ENCODE measurements at places on chromosomes 3 and 15. TPM values are rescaled to one million over a fixed set of nuclear protein-coding genes. Genes with fewer than 3 reads are reported as not detected.
A peak's percentile ranks its signal among the peaks of the same experiment; 100 is the strongest.

- no peak for DNase-seq
Observed at GRCh38 chr3:37221407-37221806, 47.0 kb upstream of the LRRFIP2 start.

- DNase-seq: no peak
Observed at GRCh38 chr3:95302044-95302443, 1239.2 kb downstream of the NSUN3 start.

DNA sequence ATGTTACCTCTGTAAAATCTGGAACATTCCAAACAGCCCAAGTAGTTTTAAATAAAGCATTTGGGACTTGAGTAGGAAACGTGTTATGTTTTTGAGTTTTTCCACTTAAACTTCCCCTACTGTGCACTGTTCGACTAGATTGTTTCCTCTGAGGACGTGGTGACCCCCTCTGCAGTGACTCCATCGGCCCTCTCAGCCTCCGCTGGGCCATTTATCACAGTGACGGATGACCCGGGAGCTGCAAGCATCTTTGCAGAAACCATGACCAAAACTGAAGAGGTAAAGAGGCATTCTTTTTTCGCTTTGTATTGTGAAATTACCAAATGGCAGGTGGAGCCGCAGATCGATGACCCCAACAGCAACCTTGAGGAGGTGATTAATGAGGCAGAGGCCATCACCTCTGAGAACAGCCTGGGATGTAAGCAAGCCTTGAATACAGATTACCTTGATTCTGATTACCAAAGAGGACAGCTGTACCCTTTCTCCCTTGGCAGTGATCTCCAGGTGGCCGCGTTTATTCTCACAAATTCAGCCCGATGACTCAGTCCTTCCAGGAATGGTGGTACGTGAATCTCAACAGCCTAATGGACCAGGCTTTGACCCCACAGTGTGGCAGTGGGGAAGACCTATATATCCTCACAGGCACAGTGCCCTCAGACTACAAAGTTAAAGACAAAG lies 79.1 kb upstream of the FAN1 start:
- DNase-seq: no peak

The CCDC191 gene
- 3.4 TPM for total RNA-seq

DNA sequence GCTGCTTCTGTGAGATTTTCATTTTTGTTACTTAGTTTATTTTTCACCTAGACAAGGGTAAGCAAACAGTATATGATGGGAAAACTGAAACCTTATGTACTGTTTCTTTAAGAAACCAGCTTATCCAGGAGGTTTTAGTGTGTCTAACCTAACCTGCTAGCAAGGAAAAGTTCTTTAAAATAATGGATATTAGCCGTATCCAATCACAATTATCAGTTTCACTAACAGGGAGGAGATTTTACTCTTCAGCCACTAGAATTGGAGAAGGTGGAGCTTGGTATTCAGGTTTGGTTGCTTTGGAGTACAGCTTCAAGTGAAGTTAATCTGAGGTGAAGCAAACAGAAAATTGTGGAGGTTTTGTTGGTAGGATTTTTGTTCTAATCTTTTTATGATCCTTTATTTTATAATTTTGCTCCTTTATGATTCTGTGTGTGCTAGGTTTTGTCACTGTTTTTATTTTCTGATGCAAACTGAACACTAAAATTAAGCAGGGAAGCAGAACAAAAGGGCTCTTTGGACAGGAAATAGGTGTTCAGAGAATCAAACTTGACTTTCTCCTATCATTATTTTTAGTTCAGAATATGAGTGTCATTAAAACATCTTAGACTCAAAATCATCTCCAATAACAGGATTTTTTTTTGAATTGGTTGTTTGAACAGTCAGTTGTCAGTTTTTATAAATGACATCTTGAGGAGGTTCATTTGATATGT lies 13.0 kb downstream of the ZFAND6 start:
- DNase-seq: no peak

DNA sequence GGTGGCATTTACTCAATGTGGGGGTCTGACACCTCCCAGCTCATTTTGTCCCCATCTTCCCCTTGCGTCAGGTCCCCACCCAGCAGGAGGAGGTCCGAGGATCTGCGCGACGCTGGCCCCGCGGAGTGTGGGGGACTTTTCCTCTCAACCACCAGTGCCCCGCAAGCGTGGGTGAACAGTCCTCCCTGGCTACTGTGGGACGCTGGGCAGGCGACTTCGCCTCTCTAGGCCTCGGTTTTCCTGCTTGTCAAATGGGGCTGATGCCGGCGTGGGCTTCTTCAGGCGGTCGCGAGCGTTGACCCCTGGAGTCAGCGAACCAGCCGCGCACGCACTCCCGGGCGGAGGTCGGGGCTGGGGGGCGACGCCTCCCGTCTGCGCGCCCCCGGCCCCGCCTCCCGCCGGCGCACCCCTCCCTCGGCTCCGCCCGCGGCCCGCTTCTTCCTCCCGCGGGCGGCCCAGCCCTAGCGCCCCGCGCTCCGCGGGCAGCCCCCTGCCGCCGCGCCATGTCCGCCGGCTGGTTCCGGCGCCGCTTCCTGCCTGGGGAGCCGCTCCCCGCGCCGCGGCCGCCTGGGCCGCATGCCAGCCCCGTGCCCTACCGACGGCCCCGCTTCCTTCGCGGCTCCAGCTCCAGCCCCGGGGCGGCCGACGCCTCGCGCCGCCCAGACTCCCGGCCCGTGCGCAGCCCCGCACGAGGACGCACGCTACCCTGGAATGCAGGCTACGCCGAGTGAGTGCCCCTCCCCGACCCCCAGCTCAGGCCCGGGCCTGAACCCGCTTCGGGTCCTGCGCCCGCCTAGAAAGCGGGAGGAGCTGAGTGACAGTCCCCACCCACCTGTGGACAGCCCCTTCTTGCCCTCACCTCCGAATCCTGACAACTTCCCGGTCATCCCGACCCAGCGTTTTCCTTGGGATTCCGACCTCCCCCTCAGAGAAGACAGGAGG lies at the start of gene PPM1M:
TSS of gene PPM1M (plus strand) at position 438 of the 942 bp plus-strand sequence. CDS start at position 504, 66 bp downstream.
- DNase-seq: peak; percentile 93

DNA sequence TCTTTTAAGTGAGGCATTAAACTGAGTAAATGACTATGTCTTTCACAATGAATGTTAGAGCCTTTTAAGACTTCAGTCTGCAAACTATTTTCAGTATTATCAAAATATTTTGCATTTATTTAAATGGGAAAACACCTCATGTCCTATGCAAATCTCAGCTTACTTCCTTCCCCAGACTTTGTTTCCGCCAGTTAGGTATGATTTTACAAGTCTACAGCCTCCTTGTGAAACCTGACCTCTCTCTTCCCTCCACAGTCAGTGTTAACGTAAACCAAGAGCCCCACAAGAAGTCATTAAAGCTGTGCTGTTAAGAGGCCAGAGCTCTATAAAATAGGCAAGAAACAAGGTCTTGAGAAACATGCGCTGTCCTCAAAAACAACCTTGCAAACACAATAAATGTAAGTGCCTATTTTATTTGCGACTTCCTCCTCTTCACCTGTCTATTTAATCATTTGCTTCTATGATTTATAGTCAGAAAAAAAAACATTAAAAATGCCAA lies 48.3 kb downstream of the PRTG start:
- no peak for DNase-seq

DNA sequence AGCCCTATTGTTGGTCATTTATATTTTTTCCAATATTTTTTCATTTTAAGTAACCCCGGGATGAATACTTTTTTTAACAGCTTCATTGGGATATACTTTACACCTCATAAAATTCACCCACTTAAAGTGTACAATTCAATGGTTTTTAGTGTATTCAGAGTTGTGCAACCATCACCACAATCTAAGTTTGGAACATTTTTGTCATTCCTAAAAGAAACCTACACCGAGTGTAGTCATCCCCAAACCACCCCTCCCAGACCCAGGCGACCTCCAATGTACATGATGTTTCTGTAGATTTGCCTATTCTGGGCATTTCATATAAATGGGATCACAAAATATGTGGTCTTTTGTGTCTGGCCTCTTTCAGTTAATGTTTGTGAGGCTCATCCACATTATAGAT lies 118.3 kb upstream of the FRMD4B start:
- DNase-seq: no peak

The KCNMB3 gene
- total RNA-seq: 1.6 TPM

The ASB14 gene
- total RNA-seq: 0.13 TPM

GRCh38 chr15:77546870-77547269 lies 85.8 kb downstream of the LINGO1 start:
- DNase-seq: no peak

- peak; percentile 89 for DNase-seq
Observed at GRCh38 chr3:71102111-71102983, 481.2 kb downstream of the FOXP1 start.

DNA sequence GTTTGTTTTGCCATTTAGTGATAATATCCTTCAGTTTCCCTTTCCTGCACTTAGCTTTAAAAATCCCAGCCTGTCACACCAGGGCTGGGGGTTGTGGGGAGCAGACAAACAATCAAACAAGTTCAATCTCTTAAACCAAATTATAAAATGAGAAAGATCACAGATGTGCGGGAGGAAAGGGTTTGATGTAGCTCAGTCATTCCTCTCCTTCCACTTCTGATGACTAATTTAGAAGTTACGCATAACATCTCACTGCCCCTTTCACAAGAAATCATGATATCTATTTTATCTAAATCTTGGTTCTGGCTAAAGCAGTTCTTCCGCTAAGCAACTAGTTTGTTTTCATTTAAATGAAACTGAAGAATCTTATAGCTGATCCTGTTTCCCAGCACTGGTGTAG lies 34.1 kb upstream of the ATG7 start:
- DNase-seq: no peak

The MYLK gene
- 175 TPM for total RNA-seq

DNA sequence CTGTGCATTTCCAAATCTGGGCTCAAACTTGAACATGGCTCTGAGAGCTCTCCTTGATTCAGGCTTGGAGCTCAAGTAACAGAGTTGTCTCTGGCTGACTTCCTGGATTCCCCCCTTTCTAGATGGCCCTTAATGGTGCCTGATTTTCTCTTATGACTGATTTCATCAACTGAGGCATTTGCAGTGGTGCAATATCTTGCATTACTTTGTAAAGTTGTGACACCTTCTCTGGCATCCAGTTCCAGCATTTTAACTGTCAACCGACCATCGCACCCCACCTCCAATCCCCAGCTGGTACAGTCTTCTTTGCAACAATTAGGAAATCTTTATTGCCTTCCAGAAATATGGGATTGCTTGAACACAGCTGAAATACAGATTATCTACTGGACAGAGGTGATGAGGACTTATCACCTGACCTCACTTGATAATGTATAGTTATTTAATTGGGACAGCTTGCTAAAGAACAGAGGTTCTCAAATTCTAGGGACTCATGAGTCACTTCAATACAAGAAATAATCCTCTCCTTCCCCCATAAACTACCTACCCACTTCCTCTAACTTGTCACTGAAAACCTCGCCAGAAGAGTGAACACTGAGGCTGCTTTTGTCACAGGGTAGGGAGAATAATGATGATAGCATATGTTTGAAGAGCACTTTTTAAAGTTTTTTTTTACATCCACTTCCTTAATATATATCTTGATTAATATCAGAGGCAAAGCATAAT lies 41.8 kb downstream of the FILIP1L start:
- no peak for DNase-seq

The MEGF11 gene
- 2.6 TPM for total RNA-seq

DNA sequence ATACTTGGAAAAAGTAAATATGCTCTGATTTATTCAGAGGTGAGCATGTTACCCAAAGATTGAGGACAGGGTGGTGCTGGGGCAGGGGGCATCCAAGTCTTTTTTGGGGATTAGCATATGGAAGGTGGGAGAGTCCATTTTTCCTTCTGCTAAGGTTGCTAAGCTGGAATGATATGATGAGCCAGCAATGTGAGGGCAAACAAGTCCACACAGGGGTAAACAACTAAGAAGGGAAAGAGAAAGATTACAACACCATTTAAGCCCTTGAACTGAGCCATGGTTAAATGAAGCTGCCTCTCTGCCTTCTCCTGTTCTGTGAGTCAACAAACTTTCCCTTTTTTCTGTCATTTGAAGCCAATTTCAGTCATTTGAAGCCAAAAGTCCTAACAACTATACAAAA lies 89.0 kb downstream of the RPL22L1 start:
- DNase-seq: no peak

- DNase-seq: no peak
Observed at GRCh38 chr15:93565201-93565600, 476.2 kb upstream of the RGMA start.

DNA sequence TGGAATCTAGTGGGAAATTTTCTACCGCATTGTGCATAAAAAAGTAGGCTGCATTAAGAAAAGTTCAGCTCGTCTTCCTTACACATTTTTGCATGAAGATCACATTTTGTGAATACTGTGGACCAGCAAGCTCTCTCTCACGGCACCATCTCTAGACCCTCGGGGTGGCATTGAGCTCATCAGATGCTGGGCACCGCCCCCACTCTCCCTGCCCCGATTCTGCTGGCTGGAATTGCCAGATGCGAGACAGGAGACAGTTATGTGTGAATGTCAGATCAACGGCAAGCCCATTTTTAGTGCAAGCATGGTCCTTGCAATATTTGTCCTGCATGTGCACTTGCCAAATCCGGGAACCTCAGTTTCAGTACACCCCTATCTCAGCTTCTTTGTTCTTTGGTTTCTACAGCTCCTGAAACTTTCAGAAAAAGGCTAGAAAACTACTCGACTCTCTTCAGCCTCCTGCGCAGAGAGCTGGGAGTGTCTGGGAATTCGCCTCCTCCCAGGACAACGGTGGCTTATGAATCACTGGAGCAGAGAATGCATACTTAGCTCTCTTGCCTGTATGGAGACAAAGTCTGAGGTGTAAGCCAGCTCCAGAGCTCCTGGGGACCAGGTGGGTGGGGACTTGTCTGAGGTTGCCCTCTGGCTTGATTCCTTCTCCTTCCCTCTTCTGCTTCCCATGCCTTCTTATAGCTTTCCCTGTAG lies 285.2 kb upstream of the ATP10A start:
- no peak for DNase-seq

The ARF4 gene
- 228 TPM for total RNA-seq

DNA sequence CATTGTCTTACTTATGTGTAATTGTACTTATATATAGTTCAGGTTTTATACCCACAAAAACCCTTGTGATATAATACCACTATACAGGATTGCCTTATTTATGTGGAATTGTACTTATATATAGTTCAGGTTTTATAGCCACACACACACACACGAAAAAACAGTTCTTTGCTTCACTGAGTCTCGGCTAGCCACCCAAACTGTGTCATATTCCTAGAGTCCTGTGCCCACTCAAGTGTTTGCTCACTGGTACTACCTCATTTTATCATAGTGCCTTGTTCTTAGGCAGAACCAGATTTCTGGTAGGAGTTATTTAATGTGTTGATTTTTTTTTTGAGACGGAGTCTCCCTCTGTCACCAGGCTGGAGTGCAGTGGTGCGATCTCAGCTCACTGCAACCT lies 12.5 kb downstream of the RASA2 start:
- DNase-seq: no peak
